ENCODE measurements at places on chromosomes 12 and 14.

DNA sequence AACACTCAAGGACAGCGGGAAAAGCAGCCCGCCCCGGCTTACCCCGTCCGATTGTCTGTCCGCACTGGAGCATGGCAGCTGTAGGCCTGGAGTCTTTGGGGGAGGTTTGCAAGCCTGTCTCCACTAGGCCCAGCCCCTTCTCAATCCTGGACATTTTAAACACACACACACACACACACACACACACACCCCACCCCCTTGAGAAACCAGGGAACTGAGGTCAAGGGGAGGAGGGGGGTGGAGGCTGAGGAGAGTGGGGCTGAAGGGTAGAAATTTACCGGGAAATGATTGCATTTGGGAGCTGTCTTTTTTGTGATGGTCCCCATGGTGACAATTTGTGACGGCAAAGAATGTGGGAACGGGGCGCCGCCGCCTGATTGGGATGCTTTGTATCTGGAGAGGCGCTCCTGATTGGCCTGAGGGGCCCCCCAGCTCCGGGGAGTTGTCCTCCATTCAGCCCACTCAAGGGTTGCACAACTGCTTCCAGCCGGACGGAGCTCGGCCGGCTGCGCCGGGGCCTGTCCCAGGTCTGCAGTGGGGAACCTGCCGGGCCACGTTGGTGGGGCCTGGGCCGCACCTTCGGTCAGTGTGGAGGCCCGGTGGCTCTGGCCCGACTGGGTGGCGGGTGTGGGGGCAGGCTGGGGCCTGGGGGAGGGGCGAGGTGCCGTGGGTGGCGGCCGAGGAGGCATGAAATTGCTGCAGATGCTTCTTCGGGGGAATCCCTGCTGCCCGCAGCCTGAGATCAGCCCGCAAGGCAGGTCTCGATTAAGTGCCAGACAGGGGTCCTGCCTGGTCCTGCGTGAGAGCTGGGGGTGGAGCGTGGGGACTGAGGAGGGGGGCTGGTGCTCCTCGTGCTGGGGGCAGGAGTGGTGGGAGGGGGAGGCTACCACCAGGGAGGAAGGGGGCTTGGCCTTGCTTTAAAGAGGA lies at the start of gene FAM181A:
Gene FAM181A, plus strand, starts transcription at position 472 of the 927 bp plus-strand sequence. CDS start 942 bp downstream, outside the sequence.
- DNase-seq: no peak

GRCh38 chr12:54398995-54399793 lies 14.7 kb upstream of the ZNF385A start:
- peak; percentile 86 for DNase-seq

DNA sequence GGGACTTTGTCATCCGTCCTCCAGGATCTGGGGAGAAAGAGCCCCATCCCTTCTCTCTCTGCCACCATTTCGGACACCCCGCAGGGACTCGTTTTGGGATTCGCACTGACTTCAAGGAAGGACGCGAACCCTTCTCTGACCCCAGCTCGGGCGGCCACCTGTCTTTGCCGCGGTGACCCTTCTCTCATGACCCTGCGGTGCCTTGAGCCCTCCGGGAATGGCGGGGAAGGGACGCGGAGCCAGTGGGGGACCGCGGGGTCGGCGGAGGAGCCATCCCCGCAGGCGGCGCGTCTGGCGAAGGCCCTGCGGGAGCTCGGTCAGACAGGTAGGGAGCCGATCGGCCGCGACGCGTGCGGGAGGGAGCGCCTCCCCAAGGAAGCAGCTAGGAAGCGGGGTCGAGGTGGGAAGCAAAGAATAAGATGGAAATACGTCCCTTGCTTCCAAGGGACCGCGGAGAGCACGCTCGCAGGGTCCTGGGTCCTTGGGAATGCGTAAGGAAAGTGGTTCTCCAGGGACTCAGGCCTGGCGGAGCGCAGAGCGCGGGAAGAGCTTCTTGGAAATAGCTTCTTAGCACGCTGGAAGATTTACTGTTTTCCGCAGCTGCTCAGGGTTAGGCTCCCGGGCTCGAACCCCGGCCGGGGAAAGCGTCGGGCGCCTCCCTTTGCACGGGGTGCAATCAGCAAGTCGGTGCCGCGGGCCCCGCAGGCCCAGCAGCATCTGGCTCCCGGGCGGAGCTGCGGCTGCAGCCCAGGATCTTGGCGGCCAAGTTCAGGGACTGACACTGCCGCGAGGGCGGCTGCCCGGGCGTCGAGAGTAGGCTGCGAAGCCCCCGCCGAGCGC lies 457 bp downstream of the SOCS2 start:
- peak; percentile 43 for DNase-seq

DNA sequence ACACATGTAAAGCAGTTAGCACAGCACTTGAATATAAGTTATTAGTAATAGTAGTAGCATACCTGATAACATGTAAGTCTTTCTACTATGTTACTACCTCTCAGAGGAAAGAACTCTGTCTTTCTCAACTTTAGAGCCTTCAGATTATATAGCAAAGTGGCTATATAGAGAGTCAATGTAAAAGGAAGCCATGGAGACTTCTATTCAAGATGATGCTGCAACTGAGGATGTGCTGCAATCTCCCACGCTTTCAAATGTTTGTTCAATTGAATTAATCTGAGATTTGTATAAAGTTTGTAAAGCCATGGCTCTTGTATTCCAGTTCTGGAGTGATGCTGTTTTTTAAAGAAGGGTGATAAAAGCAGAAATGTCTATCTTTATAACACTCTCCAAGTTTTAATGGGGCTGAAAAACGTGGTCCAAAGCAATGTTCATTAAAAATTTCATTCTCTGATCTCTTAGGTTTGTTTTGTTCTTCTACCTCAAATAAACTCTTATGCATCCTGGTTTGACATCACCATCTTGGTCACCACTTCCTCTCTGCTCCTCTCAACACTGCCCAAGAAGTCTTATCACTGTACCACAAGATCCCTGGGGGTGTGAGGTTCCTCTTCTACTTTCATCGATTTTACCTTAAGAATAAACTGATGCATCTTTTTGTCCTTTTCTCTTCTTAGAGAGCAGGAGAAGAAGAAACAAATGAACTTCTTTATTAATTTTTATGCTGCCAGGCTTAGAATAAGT lies 40.6 kb downstream of the C12orf42 start:
- no peak for DNase-seq

DNA sequence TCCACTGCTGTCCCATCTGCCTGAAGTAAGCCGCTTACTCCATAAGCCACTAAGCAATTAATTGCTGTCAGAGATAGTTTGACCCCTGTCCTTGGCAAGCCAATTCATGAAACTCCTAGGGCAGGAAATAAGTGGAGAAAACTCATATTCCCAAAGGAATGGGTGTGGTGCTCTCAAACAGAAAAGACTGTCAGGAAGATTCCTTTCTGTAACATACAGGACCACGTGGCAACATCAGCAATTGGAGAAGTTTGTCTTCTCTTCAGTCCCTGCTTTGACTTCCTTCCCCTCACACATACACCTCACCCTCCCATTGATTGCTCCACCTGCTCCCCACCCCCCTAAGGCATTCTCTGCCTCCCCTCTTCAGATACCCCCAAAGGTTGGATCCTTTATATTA lies 36.2 kb upstream of the MDM1 start:
- DNase-seq: no peak
